ENCODE measurements at places on chromosomes 11 and 22.

DNA sequence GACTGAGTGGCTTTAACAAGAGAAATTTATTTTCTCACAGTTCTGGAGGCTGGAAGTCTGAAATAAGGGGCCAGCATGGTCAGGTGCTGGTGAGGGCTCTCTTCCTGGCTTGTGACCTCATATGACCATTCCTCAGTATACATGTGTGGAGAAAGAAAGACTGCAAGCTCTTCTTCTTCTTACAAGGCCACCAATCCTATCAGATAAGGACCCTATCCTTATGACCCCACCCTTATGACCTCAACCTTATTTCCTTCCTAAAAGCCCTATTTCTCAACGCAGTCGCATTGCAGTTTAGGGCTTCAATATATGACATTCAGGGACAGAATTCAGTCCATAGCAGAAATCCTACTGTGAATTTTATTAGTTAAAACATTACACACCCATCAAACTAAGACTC lies 124.4 kb upstream of the RAG2 start:
- no peak for DNase-seq

GRCh38 chr22:42679691-42680090 lies 30.5 kb upstream of the CYB5R3 start:
- DNase-seq: no peak

GRCh38 chr11:111327908-111328624 lies 29.7 kb downstream of the POU2AF3 start:
- no peak for DNase-seq

- DNase-seq: no peak
Measured at GRCh38 chr11:358129-358800, 11.0 kb upstream of the B4GALNT4 start.

GRCh38 chr11:99098751-99099150 lies 78.0 kb downstream of the CNTN5 start:
- DNase-seq: no peak

Measured in stimulated activated CD4-positive, alpha-beta T cell treated with anti-CD3 and anti-CD28 coated beads, Interleukin-12 subunit alpha, Interleukin-12 subunit beta, amount 100 ng/mL, for 48 hours (primary cell).